ENCODE measurements at places on chromosomes 16 and 17.
A peak's percentile ranks its signal among the peaks of the same experiment; 100 is the strongest.

DNA sequence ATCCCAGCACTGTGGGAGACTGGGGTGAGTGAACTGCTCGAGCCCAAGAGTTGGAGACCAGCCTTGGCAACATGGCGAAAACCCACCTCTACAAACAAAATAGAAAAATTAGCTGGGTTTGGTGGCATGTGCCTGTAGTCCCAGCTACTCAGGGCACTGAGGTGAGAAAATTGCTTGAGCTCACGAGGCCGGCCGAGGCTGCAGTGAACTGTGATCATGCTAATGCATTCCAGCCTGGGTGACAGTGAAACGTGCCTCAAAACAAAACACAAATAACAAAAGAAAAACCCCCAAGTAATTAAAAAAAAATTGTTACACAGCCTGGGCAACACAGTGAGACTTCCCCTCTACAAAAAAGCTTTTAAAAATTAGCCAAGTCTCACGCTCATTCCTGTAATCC is 5.0 kb downstream of the CCDC47 start:
- DNase-seq = no peak

DNA sequence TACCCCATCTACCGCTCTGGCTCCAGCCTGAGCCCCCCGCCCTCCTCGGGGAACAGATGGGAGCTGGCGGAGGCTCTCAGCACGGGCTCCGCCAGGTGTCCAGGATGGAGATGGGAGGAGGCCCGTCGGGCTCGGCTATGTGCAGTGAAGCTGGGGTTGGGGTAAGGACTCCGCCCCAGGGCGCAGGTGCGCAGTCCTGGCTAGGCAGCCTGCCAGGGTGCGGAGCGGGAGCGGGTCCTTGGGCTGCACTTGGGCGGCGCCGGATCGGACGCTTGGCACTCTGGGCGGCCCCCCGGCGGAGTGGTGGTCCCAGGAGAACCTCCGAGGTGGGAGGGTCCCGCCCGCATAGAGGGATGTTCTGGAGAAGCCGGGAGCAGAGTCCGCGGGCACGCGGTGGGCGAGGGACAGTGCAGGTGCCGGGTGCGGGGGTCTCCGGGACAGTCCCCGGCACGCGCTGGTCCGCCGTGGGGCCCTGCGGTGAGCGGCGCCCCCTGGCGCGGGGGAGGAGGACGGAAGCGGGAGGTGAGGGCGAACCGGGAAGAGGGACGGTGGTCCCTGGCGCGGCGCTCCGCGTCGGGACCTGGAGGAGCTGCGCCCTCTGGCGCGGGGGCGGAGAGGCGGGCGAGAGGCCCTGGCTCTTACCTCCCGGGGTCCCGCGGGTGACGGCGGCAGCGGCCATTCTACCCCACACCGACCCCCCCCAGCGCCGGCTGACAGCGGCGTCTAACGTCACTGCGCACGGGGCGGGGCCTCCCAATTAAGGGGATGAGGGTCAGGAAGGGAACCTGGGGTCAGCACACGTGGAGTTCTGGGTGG is at the start of gene CAMTA2:
Gene CAMTA2, minus strand, starts transcription at position 725 of the 816 bp plus-strand sequence. CDS start 1,453 bp downstream, outside the sequence.
- DNase-seq = peak; percentile 71

DNA sequence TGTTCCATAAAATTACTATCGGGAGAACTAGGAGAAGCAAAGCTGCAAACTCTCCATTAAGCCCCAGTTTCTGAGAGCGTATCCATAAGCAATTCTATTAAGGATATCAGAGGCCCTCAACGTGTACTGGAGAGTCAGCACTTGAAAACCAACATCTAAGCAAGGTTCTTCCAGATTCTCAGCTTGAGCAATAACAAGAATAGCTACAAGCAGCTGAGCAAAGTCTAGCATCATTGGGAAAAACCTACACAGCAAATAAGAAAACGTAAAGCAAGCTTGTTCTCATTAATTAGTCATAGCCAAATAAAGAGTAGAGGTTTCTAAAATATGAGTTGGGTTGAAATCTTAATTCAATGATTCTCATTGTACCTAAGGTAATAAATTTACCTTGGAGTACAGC is 26.9 kb upstream of the COX10 start:
- DNase-seq = no peak

DNA sequence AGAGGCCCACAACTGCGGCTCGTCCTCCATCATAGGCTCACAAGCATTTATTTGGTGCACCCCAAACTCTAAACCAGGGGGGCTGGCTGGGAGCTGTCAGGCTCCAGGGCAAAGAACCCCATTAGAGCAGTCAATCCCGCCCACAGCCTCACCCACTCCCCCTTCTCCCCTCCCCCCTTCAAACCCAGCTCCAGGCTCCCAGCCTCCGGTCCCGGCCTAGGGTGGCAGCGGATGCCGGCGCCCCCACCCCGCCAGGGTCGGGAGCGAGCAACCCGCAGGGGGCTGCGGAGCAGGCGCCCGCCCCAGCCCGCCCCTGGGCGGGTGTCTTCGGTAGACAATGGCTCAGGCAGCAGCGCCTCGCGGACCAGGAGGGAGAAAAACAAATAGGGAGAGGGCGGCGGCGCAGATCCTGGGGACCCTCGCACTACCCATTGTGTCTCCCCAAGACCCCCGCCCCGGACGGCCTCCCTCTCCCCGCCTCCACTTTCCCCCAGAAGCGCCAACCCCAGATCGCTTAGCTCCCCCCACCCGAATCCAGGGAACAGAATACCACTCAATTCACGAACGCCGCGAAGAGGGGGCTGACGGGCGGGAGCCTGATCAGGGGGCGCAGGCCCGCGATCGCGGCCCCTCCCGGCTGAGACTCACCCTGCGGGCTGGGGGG is 572 bp downstream of the FAM171A2 start:
- no peak for DNase-seq

- DNase-seq = no peak
Observed at GRCh38 chr16:57809276-57810196, 7.2 kb upstream of the KIFC3 start.

DNA sequence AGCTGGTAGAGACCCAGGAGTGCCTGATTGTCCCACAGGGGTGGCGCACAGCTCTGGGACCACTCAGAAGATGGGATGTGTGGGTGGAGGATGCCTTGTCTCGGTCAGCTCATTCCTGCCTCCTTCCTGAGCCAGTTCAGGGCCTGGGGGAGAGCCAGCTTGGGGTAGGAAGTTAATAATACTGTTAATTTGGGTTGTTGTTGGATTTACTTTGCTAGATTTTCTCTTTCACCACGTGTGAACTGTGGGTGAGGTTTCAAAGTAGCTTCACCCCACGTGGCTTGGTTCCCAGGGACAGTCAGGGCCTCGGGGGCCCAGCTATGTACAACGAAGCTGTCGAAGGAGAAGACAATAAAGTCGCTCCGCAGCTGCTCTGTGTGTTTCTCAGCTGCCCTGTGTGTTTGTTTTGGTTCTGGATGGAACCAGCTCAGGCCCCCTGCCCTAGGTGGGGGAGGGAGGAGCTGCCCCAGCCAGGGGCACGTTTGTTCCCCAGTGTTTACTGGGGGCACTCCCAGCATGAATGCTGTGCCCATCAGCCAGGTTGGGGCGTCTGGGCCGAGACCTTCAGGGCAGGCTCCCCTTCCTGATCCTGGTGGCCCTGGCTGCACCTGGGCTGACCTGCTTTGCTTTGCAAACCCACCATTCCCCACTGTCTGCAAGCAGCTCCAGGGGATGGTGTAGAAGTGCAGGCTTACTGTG is 2.3 kb downstream of the NUDT16L1 start:
- no peak for DNase-seq

DNA sequence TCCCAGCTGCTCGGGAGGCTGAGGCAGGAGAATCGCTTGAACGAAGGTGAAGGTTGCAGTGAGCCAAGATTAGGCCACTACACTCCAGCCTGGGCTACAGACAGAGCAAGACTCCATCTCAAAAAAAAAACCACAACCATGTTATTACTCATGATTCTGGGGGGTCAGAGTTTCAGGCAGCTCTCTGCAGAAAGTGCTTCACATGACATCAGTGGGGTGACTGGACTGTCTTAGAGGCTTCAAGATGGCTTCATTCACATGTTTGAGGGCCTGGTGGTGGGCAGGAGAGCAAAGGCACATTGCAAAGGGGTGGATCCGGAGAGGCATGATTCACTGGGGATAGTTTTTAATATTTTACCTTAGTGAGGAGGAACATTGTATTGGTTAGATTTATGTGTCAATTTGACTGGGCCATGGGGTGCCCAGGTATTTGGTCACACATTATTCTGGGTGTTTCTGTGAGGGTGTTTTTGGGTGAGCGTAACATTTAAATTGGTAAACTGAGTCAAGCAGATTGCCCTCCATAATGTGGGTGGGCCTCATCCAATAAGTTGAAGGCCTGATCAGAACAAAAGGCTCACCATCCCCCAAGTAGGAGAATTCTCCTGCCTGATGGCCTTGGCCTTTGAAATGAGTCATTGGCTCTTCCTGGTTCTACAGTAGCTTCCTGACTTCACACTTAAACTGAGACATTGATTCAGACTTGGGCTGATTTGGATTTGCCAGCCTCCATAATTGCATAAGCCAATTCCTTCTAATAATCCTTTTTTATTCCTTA is 109.8 kb downstream of the GOSR1 start:
- no peak for DNase-seq

GRCh38 chr16:9256196-9256595 is 164.8 kb downstream of the HAPSTR1 start:
- DNase-seq = peak; percentile 15

- DNase-seq = no peak
Observed at GRCh38 chr17:29103341-29103740, 60.4 kb downstream of the PIPOX start.

DNA sequence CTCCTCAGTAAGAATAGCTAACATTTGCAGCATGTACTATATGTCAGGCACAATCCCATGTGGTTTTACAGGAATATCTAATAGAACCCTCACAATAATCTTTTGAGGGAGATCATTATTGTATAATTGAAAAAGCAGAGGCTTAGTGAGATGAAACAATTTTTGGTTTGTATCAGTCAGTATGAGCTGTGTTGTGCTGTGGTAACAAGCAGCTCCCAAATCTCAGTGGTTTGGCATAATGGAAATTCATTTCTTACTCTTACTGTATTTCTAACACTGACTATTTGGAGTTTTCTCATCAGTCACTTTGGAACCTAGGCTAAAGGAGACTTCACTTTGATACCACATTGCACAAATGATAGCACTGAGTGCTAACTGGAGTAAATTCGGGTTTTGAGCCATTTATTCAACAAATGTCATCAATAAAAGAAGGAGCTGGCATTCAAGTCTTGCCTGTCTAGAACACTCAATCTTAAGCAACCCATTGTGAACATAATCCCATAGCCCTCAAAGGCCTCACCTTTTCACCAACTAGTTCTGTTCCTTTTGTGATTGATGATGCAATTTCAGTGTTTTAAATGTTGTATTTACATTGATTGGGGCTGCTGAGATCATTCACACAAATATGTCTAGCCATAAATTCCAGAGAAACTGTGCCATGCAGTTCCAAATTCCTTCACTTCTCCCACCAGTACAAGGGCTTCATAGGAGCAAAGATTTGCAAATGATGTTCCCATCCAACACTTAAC is 441.0 kb downstream of the XYLT1 start:
- DNase-seq = no peak

- DNase-seq = peak; percentile 53
Observed at GRCh38 chr16:46859719-46860152, 24.4 kb upstream of the GPT2 start.

GRCh38 chr16:81765969-81766368 is 13.1 kb upstream of the PLCG2 start:
- no peak for DNase-seq

GRCh38 chr16:10984509-10984908 is 40.1 kb downstream of the CLEC16A start:
- DNase-seq = no peak

DNA sequence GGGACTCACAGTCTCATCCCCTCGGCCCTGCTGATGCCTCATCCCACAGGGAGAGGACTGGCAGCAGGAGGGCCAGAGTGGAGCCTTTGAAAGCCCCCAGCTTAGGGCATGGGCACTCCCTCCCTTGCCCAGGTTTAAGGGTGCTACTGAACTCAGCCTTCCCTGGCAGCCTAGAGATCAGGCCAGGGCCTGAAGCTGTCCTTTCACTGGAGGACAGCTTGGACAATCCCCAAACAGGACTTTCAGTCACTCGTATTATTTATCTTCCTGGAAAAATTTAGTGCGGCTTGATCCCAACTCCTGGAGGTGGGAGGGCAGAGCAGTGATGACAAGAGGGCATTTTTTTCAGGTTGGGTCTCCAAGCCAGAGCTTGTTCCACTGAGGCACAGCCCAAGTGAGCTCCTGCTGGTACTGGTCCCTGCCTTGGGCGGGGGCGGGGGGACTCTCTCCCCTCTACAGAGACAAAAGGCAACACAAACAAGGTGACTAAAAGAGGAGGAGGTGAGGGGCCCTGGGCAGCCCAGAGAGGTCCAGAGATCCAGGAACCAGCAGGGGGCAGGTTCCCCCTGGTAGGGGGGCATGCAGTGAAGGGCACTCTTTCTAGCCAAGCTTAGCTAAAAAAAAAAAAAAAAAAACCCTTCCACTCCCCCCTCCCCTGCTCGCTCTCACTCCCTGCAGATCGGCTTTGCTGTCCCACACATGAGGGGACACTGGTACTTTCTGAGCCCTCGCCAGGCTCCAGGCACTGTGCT is 1.7 kb downstream of the ZNF385C start:
- DNase-seq = no peak

- DNase-seq = no peak
Observed at GRCh38 chr16:49179714-49180330, 101.8 kb downstream of the CBLN1 start.

DNA sequence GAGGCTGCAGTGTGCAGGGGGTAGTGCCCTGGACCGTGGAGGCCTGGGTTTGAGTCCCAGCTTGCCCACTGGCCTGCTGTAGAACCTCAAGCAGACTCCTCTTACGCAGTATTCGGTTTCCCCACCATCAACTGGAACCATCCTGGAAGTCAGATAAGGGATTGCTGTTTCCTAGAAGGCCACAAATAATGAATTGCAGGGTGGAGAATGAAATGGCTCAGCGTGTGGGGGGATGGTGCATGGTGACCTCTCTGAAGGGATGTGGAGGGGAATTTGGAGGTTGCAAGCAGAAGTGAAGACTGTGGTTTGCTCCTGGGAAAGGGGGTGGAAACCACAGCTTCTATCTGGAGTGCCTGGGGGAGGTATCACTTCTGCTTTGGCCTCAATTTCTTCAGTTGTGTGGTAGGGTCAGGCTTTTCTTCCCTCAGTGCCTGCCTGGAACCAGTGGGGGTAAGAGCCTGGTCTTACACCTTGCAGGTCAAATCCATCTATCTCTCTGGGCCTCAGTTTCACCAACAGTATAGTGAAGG is 1.7 kb downstream of the ADGRG5 start:
- no peak for DNase-seq

- DNase-seq = no peak
Observed at GRCh38 chr17:38749223-38750043, 1.3 kb upstream of the PCGF2 start.

- DNase-seq = no peak
Observed at GRCh38 chr17:81223762-81224130, 981 bp upstream of the CEP131 start.

GRCh38 chr16:84379709-84380362 is 11.5 kb downstream of the ATP2C2 start:
- no peak for DNase-seq

DNA sequence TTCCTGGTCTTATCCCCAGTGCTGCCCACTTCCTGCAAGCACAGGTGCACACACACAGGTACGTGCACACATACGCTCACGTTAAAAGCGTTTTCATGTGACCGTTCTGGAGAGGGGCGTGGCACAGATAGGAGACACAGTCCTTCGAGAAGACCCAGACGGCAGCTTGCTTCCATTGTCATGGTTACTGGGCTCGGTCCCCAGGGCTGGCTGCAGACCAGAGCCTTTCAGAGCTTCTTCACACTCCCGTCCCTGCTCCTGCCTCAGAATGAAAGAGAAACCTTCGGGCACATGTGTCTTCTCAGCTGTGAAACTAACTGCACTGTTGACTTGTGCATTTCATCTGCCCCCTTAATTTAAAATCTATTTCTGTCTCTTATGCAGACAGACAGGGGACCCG is 154.2 kb downstream of the PITPNC1 start:
- DNase-seq = no peak

Data from stimulated activated CD4-positive, alpha-beta T cell treated with anti-CD3 and anti-CD28 coated beads, Interleukin-12 subunit alpha, Interleukin-12 subunit beta, amount 100 ng/mL, for 48 hours (primary cell).